ENCODE measurements at places on chromosomes 11 and 22.

DNA sequence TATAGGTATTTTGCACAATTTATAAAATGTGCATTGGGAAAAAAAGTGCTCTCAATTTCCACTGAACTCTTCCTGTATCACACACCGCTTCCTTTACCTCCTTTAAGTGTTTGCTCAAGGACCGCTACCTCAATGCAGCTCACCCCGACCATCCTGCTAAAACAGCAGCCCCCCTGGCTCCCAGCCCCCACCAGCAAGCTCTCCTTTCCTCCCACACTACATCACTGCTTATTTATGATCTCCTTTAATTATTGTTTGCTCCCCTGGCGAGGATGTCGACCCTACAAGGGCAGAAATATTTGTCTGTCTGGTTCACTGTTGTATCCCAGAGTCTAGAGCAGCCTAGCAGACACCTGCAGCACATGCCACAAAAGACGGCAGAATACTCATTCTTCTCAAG lies 10.0 kb downstream of the SHANK2 start:
- DNase-seq = no peak

DNA sequence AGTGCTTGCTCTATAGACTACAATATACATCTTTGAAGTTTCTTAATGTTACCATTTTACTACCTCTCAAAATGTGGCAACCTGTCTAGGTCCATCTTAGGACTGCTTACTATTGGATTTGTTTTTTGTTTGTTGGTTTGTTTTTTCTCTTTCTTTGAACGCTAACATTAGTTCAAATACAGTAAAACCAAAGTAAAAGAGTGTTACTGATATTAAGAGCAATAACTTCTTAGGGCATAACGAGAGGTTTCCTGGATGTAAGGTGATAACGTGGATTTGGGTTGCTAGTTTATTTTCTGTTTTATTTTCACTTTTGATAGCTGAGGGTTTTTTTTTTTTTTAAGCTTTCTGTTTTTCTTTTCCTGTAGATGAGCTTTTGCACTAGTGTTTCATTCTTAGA lies 43.6 kb downstream of the TMEM135 start:
- DNase-seq = no peak

DNA sequence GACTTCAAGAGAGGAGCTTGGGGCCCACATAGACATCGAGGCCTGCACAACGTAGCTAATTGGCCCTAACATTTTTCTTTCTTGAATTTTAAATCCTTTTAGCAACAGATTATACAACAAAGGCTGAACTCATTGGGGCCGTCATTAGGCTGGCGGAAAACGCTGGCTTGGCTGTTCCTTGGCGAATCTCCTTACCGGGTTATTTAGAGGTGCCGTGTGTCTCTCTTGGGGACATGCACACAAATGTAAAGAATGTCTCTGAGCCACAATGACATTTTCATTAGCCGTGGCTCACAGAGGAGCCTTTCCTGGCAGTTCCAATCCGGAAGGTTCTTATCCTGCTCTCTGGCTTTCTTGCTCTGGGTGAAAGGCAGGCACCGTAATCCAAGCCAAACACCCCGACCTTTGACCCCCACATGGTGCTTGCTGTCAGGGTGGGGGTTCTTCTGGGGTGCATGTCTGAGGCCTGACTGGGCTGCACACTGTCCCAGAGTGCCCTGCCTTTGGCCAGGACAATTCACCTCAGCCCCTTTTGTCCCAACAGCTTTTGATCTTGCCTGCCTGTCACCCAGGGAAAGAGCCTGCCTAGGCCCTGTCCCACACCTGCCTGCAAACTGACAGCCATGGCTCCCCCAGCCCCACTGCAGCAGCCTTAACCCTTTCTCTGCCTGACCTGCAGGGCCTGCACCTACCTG lies 9.2 kb upstream of the FGF3 start:
- DNase-seq = no peak

- DNase-seq = no peak
Measured at GRCh38 chr11:120564573-120565311, 53.2 kb downstream of the GRIK4 start.

GRCh38 chr22:26489447-26490036 lies 5.9 kb downstream of the SRRD start:
- no peak for DNase-seq

- DNase-seq = peak; percentile 75
Measured at GRCh38 chr11:9575260-9576240, 2.1 kb downstream of the WEE1 start.

- DNase-seq = no peak
Measured at GRCh38 chr11:119672597-119672996, 56.4 kb downstream of the NECTIN1 start.

GRCh38 chr11:127470306-127470884 lies 469.8 kb upstream of the KIRREL3 start:
- DNase-seq = no peak

- DNase-seq = no peak
Measured at GRCh38 chr11:88424881-88425280, 87.3 kb upstream of the CTSC start.

GRCh38 chr11:62677714-62678113 lies 1.2 kb downstream of the UBXN1 start:
- no peak for DNase-seq

DNA sequence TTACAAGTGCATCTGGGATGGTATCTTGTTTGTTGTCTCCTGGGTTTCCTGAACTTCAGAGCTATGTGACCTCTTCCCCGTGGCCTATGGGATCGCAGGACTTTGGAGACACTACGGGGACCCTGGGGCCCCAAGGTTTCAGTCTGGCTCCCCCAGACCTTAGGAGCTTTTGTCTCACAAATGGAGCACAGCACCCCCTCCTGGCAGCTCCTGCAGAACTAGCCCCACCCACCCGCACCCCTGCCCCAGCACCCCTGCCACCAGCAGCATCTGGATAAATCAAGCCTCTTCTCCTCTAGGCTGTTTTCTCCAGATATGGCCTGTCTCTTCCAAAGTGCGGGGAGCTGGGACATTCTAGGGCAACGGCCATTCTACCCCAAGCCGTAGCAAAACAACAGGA lies 10.4 kb downstream of the RCOR2 start:
- DNase-seq = no peak

GRCh38 chr11:34240150-34240494 lies 117.7 kb downstream of the ABTB2 start:
- DNase-seq = no peak

DNA sequence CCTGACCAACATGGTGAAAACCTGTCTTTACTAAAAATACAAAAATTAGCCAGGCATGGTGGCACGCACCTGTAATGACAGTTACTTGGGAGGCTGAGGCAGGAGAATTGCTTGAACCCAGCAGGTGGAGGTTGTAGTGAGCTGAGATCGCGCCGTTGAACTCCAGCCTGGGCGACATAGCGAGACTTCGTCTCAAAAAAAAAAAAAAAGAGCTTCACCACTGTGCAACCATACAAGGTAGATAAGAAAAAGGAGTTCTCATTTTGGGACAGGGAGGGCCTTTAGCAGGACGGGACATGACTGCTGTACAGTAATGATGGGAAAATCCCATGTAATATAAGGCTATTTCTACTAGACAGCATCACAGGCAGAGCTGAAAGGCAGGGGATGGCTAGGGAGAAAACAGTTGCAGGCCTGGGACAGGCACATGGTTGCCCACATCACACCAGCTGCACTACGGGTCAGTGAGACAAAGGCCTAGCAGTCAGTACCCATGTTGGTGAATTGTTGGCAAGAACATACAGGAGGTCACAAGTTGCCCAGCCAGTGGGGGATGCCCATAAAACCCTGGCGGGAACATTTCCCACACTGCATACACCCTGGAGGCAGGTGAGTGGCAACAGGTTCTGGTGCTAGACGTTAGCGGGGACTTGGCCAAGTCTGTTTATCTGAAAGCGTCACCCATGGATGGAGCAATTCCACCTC lies 5.4 kb downstream of the TANGO2 start:
- no peak for DNase-seq

DNA sequence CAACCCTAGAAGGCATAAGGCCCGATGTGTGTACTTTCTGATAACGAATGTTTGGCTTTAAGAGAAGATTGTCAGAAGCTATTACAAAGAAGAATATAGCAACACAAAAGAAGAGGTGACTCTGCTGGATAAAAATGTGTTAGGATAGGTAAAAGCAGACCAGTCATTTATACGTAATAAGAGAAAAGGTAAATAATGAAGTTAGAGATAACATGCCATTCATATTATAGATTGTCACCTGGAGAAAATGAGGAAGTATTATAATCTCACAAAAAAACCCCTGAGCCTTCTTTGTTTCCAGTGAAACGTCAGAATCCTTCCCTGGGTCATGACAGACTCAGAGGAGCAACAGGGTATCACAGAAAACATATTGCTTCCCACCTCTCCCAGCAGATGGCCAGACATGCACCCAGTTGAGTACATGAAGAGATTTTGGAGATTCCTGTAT lies 36.1 kb downstream of the PPFIA1 start:
- no peak for DNase-seq

DNA sequence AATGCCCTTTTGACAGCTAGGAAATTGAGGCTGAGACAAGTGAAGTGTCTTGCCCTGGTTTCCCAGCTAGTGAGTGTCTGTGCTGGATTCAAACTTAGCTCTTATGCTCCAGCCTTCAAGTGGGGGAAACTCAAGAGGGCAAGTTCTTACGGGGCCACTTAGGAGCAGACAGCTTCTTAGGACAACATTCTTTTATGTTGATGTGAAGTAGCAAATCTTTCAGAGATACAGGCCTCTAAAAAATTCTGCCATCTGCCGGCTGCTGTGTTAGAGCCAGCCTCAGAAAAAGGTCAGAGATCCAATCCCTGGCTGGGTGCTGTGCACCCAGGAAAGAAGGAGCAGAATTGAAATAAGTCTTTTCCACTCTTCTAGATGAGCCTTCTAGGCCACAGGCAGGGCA lies 26.6 kb downstream of the TIMP3 start:
- DNase-seq = no peak

DNA sequence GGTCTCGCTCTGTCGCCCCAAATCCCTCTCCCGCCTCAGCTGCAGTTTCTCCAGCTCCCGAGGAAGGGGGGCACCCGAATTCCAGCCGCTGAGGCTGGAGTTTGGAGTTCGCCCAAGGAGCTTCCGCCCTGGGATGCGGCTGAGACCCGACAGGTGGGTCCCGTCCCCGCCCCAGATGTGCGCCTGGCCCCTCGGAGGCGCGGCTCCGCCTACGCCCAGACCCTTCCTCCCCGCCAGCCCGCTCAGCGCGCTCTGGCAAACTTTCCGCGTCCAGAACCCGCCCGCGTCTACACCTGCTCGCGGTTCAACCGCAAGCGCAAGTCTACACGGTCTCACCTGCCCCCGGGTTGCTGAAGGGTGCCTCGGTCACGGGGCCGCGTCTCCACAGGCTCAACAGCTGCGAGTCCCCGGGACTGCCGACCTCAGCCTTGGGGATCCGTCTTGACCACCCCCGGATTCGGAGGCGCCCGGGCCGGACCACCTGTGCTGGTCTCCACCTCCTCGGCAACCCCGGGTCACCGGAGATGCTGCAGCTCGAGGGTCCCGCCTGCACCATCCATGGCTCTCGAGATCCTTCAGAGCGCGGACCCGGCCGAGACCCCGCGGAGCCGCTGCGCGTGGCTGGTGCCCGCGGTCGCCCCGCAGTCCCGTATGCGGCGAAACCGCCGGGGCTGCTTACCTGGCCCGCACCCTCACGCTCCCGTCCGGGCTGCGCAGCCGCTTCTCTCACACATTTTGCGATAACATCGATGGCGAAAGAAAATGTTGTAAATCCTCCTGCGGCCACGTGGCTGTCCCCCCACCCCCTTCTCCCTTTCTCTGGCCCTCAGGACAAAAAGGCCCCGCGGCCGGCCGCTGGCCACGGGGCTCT lies 63.6 kb downstream of the NFAM1 start:
- no peak for DNase-seq

DNA sequence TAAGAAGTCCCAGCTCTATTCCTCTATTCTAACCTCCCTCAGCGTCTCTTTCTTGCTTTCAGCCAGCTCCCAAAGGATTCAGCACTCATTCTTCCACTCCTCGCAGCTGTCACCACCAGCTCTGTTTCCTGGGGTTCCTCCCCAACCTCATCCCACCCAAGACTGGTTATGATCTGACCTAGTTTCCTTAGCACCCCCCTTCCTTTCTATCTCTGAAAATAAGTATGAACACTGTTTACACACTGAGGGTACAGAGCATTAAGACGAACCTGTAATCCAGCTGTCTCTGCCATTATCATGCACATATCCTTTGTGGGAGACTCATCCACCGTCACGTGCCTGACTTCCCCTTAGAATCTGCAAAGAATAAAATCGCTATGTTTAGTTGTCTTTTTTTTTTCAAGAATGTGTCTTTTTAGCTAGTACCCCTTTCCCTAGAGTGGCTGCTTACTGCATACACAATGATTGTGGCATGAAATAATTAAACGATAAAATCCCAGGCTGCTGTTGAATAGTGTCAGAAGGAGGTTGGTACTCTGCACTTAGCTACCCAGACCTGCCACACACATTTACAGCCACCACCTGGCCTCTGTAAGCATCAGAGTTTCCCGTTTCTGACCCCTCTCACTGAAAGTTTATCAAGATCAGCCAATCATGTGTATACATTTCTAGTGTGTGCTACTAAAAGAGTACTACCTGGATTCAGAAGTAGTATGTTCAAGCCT lies 26.9 kb upstream of the CSTF3 start:
- no peak for DNase-seq

GRCh38 chr22:47161631-47162030 lies 399.2 kb downstream of the TBC1D22A start:
- no peak for DNase-seq

DNA sequence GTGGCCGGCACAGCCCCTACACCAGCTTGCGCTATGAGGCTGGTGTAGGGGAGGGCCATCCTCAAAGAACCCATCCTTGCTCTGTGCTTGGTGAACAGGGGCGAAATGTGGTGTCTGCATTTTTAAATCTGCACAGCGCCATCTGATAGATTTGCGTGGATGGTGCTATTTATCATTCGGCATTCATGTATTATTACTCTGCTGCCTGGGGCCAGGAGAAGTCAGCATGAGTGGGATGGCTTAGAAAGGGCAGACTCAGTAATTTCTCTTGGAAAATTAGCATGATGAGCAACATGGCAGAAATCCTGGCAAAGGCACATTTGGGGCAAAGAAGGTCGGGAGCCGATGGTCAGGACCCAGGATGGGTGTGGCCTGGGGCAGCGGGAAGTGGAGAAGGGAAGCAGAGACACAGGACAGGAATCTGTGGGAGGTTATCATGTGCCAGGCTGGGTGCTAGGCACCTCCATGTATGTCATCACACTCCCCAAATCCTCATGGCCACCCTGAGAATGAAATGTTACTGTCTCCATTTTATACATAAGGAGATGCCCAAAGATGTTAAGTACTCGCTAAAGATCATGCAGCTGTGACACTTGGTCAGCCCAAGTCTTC lies 149.0 kb downstream of the CEP164 start:
- DNase-seq = no peak
